ENCODE measurements at places on chromosomes 11 and 22. TPM values are rescaled to one million over a fixed set of nuclear protein-coding genes. Genes with fewer than 3 reads are reported as not detected.

Gene USH1C
- total RNA-seq, result not detected

Gene HMOX1
- 14.4 TPM for total RNA-seq

Gene SF3A1
- total RNA-seq, result 77.4 TPM

Gene SMIM35
- 0.21 TPM for total RNA-seq

Gene MPZL2
- 13.2 TPM for total RNA-seq

Gene WEE1
- 33.0 TPM for total RNA-seq

Gene OR6T1
- total RNA-seq, result not detected

Gene PTPRCAP
- total RNA-seq, result 0.60 TPM

Gene SLC15A3
- total RNA-seq, result 17.5 TPM

Gene OR9G4
- total RNA-seq, result not detected

Gene SERPING1
- total RNA-seq, result 78.9 TPM

Gene CNIH2
- total RNA-seq, result 0.25 TPM

Gene HEPHL1
- not detected for total RNA-seq

Gene GPHA2
- not detected for total RNA-seq

Gene KRTAP5-9
- not detected for total RNA-seq

Gene CCDC81
- total RNA-seq, result 1.2 TPM

Gene CLP1
- total RNA-seq, result 8.4 TPM

Gene PRDX5
- total RNA-seq, result 561 TPM

Gene HOATZ
- not detected for total RNA-seq

Gene MYO7A
- 4.1 TPM for total RNA-seq

Gene SLC35C1
- 6.3 TPM for total RNA-seq

Gene PRRG4
- total RNA-seq, result 0.88 TPM

Gene OR2AG1
- total RNA-seq, result not detected

Gene PAMR1
- 6.7 TPM for total RNA-seq

Gene OR52K1
- 0.05 TPM for total RNA-seq

Gene MYEOV
- total RNA-seq, result not detected

Gene TLCD5
- 15.0 TPM for total RNA-seq

Gene PKP3
- 0.32 TPM for total RNA-seq

Gene PRPF19
- total RNA-seq, result 37.0 TPM

Gene GRIA4
- not detected for total RNA-seq

Gene SPI1
- total RNA-seq, result 10.2 TPM

Gene APOL3
- 35.0 TPM for total RNA-seq

Gene FADD
- total RNA-seq, result 10.0 TPM

Gene ENDOD1
- total RNA-seq, result 12.9 TPM

Gene CARD18
- not detected for total RNA-seq

Gene ADORA2A
- total RNA-seq, result 1.5 TPM

Gene LAYN
- 2.8 TPM for total RNA-seq

Gene NAT10
- total RNA-seq, result 21.2 TPM

Gene TRMT2A
- total RNA-seq, result 24.4 TPM

Gene IL10RA
- 6.7 TPM for total RNA-seq

Gene PANX3
- total RNA-seq, result not detected

Gene TMEM151A
- total RNA-seq, result 0.09 TPM

Gene OSBP2
- 17.9 TPM for total RNA-seq

Gene TPST2
- total RNA-seq, result 25.2 TPM

Gene ZNRF3
- 5.5 TPM for total RNA-seq

Gene ENTHD1
- total RNA-seq, result not detected

Gene PATE2
- total RNA-seq, result not detected

Gene PDE3B
- 7.6 TPM for total RNA-seq

Gene B4GALNT4
- 0.70 TPM for total RNA-seq

Gene TRIM29
- not detected for total RNA-seq

Gene LIF
- 0.33 TPM for total RNA-seq

Gene OR51B2
- not detected for total RNA-seq

Gene SCGB1A1
- total RNA-seq, result not detected

Gene NLRP6
- not detected for total RNA-seq

Gene TEX12
- not detected for total RNA-seq

Gene WNT11
- 8.0 TPM for total RNA-seq

Gene ROBO4
- total RNA-seq, result 48.3 TPM

Gene APOA4
- not detected for total RNA-seq

Gene SLC22A12
- total RNA-seq, result not detected
